ENCODE measurements at places on chromosomes 16 and 17. TPM values are rescaled to one million over a fixed set of nuclear protein-coding genes. Genes with fewer than 3 reads are reported as not detected.

- no peaks in the 10 kb centered on the region for H3K36me3 ChIP-seq
- H3K4me3 ChIP-seq = no peak overlapping the region
- no peak overlapping the region for H3K27ac ChIP-seq
- H3K4me1 ChIP-seq = peaks cover 15% of the 10 kb centered on the region
Observed at GRCh38 chr16:85526185-85526974, 86.7 kb upstream of the GSE1 start.

- no peak overlapping the region for H3K4me3 ChIP-seq
- DNase-seq = no peak
- no peaks in the 10 kb centered on the region for H3K36me3 ChIP-seq
- H3K27ac ChIP-seq = peak overlapping the region; percentile 55
- H3K27me3 ChIP-seq = no peaks in the 10 kb centered on the region
- H3K4me1 ChIP-seq = peaks cover 40% of the 10 kb centered on the region
Observed at GRCh38 chr17:50918933-50919296, 52.8 kb upstream of the TOB1 start.

The TEX14 gene
- 0.89 TPM for total RNA-seq

The WFDC1 gene
- total RNA-seq = not detected

- H3K4me3 ChIP-seq = no peak overlapping the region
- no peak overlapping the region for H3K27ac ChIP-seq
- H3K27me3 ChIP-seq = no peaks in the 10 kb centered on the region
- peaks cover 11% of the 10 kb centered on the region for H3K36me3 ChIP-seq
- peaks cover 16% of the 10 kb centered on the region for H3K4me1 ChIP-seq
- no peak for DNase-seq
Observed at GRCh38 chr17:1104222-1104621, 75.6 kb downstream of the ABR start.

DNA sequence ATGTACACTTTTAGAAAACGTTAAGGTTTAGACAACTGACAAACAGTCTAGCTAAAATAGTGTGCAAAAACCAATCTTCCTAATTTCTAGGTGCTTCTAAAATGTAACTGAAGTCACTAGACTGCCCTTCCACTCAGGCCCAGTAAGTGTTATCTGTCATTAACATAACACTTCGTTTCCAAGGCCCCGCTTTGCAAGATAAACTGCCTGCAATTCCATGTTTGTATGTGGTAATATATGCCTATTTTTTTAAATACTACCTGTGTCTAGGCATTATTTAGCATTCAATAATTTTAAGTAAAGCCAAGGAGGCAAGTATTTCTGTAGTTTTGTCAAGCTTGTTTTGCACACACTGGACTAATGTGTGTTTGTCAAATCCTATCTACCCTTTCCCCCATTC lies 3.2 kb downstream of the USP32 start:
- H3K27me3 ChIP-seq = no peaks in the 10 kb centered on the region
- H3K36me3 ChIP-seq = no peaks in the 10 kb centered on the region
- H3K4me1 ChIP-seq = peaks cover 19% of the 10 kb centered on the region
- H3K4me3 ChIP-seq = no peak overlapping the region
- no peak overlapping the region for H3K27ac ChIP-seq
- no peak for DNase-seq

The EVI2A gene
- 32.4 TPM for total RNA-seq

DNA sequence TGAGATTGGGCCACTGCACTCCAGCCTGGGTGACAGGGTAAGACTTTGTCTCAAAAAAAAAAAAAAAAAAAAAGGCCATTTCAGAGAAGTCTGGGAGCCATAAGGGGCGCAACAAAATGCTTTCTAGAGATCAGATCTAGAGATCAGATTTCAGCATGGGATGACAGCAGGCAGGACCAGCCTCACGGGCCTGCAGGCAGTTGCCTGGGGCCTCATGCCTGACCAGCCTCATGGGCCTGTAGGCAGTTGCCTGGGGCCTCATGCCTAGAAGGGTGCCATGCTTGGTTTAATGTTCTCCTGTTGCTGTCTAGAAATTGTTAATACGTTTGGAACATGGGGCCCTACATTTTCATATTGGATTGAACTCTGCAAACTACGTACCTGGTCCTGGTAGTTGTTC lies 59.4 kb downstream of the MARF1 start:
- no peaks in the 10 kb centered on the region for H3K36me3 ChIP-seq
- no peak overlapping the region for H3K27ac ChIP-seq
- H3K27me3 ChIP-seq = no peaks in the 10 kb centered on the region
- H3K4me1 ChIP-seq = peaks cover 10% of the 10 kb centered on the region
- no peak overlapping the region for H3K4me3 ChIP-seq

The PSMC3IP gene
- total RNA-seq = 5.0 TPM

The ZSCAN10 gene
- 0.65 TPM for total RNA-seq

- peaks cover 2% of the 10 kb centered on the region for H3K36me3 ChIP-seq
- H3K4me1 ChIP-seq = peaks cover 19% of the 10 kb centered on the region
- H3K4me3 ChIP-seq = no peak overlapping the region
- no peak for DNase-seq
- no peaks in the 10 kb centered on the region for H3K27me3 ChIP-seq
Observed at GRCh38 chr16:22358000-22358399, 16.4 kb downstream of the CDR2 start.

- no peaks in the 10 kb centered on the region for H3K27me3 ChIP-seq
- H3K4me3 ChIP-seq = no peak overlapping the region
- H3K27ac ChIP-seq = no peak overlapping the region
- no peaks in the 10 kb centered on the region for H3K4me1 ChIP-seq
- no peak for DNase-seq
Observed at GRCh38 chr17:55496094-55496881, 15.0 kb downstream of the SMIM36 start.

- no peaks in the 10 kb centered on the region for H3K27me3 ChIP-seq
- H3K27ac ChIP-seq = no peak overlapping the region
- no peaks in the 10 kb centered on the region for H3K36me3 ChIP-seq
- no peak for DNase-seq
- no peak overlapping the region for H3K4me3 ChIP-seq
Observed at GRCh38 chr16:86733546-86734254, 155.4 kb downstream of the FOXL1 start.

The SP6 gene
- total RNA-seq = 0.09 TPM

DNA sequence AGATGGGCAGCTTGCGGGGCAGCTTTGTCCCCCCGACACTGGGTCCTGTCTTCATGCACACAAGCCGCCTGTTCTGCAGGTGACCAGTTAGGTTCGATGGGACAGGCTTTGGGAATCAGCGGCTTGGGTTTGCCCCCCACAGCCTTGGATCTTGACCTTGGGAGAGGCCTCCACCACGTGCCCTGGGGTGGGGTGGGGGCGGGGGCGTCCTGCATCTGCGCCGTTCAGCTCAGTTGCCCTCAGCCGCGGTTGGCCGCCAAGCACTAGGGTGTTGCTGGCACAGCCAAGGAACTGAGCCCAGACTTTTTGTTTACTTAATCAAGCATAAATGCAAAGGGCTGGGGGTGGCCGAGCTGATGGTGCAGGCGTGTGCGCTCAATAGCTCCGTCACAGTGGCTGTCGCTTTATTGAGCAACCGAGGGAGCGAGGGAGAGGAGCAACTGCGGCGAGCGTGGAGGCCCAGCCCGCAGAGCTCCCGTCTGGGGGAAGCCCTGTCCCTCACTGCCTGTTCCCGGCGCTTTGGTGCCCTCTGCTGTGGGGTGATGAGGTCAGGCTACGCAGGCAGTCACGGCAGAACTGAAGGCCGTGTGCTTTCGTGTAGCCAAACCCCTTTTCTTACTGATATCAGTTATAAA lies 33.9 kb downstream of the JPH3 start:
- peak overlapping the region; percentile 58 for H3K27ac ChIP-seq
- H3K4me3 ChIP-seq = peak overlapping the region; percentile 35
- H3K27me3 ChIP-seq = no peaks in the 10 kb centered on the region

GRCh38 chr16:69123910-69124309 lies 8.5 kb downstream of the CHTF8 start:
- H3K4me1 ChIP-seq = no peaks in the 10 kb centered on the region
- no peak overlapping the region for H3K27ac ChIP-seq
- H3K36me3 ChIP-seq = peaks cover 27% of the 10 kb centered on the region
- DNase-seq = peak; percentile 85
- H3K4me3 ChIP-seq = no peak overlapping the region

The ZNF48 gene
- total RNA-seq = 5.5 TPM

DNA sequence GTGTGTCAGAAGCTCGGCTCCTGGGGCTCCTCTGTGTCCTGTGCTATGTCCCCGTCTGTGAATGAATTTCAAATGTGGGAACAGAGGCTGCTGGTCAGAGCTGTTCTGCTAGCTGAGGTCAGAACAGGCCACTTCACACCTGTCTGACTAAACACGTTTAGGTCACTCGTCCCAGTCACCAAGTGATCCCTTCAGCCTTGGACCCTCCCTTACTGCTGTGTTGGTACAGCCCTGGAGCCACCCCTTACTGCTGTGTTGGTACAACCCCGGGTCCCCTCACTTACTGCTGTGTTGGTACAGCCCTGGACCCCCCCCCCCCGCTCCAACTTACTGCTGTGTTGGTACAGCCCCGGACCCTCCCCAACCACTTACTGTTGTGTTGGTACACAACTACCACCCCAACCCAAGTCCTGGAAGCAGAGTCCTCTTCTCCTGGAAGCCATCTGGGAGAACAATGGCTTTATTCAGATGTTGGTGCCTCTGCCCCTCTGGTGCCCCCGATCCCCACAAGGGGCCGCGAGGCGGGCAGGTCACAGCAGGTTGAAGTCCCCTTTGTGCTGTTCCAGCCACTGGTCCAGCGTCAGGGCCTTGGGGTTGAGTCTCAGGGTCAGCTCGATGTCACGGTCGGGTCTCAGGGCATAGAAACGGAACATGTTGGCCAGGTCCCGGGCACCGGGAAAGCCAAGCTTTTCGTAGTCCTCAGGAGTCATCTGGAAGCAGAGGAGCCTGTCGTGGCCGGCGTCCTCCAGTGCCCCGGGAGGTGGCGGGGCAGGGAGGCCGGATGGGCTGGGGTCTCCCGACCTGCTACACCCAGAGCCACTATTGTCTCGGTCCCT lies 13.0 kb downstream of the NMRAL1 start:
- H3K4me1 ChIP-seq = peaks cover 45% of the 10 kb centered on the region
- H3K36me3 ChIP-seq = peaks cover 24% of the 10 kb centered on the region
- no peak overlapping the region for H3K27ac ChIP-seq
- no peak for DNase-seq

GRCh38 chr17:40803617-40804082 lies 3.9 kb upstream of the KRT28 start:
- H3K4me3 ChIP-seq = no peak overlapping the region
- H3K27ac ChIP-seq = no peak overlapping the region
- H3K27me3 ChIP-seq = peaks cover 15% of the 10 kb centered on the region
- DNase-seq = peak; percentile 56
- H3K4me1 ChIP-seq = no peaks in the 10 kb centered on the region

The CRISPLD2 gene
- total RNA-seq = 6.3 TPM

The KRTAP1-1 gene
- not detected for total RNA-seq

- H3K4me3 ChIP-seq = no peak overlapping the region
- no peak overlapping the region for H3K27ac ChIP-seq
- peak; percentile 62 for DNase-seq
- H3K36me3 ChIP-seq = peaks cover 63% of the 10 kb centered on the region
- H3K4me1 ChIP-seq = peaks cover 17% of the 10 kb centered on the region
Observed at GRCh38 chr16:70529051-70529777, 5.6 kb downstream of the SF3B3 start.

The CLEC3A gene
- total RNA-seq = not detected

- peak overlapping the region; percentile 64 for H3K27ac ChIP-seq
- peaks cover 49% of the 10 kb centered on the region for H3K4me1 ChIP-seq
- peaks cover 29% of the 10 kb centered on the region for H3K36me3 ChIP-seq
- peak overlapping the region; percentile 57 for H3K4me3 ChIP-seq
- no peaks in the 10 kb centered on the region for H3K27me3 ChIP-seq
Observed at GRCh38 chr16:1310832-1311200, 1.4 kb downstream of the UBE2I start.

The SCARF1 gene
- total RNA-seq = 1.0 TPM

The TTYH2 gene
- total RNA-seq = 4.3 TPM

The SLC35G6 gene
- total RNA-seq = not detected

GRCh38 chr16:81696961-81697615 lies 82.0 kb upstream of the PLCG2 start:
- H3K27ac ChIP-seq = no peak overlapping the region
- no peaks in the 10 kb centered on the region for H3K27me3 ChIP-seq
- no peaks in the 10 kb centered on the region for H3K4me1 ChIP-seq
- DNase-seq = peak; percentile 28

- H3K27me3 ChIP-seq = no peaks in the 10 kb centered on the region
- no peaks in the 10 kb centered on the region for H3K36me3 ChIP-seq
- DNase-seq = peak; percentile 13
- no peak overlapping the region for H3K4me3 ChIP-seq
- H3K4me1 ChIP-seq = peaks cover 16% of the 10 kb centered on the region
Observed at GRCh38 chr17:75011401-75012095, 922 bp upstream of the MRPL58 start.

Measured in natural killer cell (primary cell).